Naive B cell (primary cell): ENCODE measurements at places on chromosomes 2 and 18.

- no peak for DNase-seq
Observed at GRCh38 chr2:188787658-188788240, 186.4 kb upstream of the COL3A1 start.

- no peak for DNase-seq
Observed at GRCh38 chr2:231928481-231928880, 2.3 kb upstream of the NPPC start.

GRCh38 chr18:71001597-71001996, 712.8 kb downstream of the SOCS6 start:
- DNase-seq = no peak

DNA sequence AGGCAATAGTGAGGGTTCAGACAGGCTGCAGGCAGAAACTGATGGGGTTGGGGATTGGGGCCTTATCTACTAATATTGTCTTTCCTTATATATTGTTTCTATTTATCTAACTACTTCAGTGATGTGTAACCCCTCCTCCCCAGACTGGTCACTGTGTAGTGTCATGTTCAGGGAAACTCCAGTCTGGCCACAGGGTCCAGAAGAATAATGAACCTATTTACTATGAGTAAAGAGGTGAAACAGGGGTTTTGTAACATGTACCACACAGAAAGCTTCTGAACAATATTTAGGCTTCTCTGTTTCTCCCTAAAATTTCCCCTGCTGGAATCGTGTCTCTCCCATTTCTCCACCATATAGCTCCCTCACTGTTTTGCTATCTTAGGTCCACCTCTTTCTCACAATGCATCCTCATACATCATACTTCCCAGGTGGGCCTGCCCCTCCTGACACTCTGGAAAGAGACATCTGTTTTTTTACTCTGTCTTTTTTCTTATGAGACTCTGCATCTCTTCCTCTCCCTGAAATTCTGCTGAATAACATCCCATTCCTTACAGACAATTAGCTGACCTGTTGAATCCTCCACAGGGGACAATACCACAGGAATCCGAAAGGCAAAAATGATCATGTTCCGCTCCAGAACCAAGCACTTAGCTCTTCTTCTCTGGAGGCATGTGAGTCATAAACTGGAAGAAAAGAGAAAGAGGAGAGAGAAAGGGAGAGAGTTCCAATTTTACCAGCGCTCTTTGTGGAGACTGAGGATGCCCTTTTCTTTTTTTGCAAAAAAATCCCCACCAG, 154.8 kb downstream of the ZEB2 start:
- no peak for DNase-seq

DNA sequence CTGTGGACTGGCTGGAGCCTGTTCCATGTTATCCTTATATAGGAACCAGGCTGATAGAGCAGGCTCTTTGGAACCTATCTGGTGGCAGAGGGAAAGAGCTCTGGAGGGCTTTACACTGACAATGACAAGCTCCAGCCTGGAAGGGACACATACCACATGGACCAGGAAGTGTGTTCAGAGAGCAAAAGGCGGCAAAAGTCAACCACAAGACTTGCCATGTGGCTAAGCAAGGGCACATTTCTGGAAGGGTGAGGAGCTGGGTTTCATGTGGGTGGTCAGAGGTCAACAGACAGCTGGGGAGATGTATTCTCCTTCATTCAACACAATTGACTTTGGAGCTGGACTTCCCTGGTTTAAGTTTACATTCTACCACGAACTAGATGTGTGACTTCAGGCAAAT, 325.2 kb downstream of the DYSF start:
- DNase-seq = no peak

DNA sequence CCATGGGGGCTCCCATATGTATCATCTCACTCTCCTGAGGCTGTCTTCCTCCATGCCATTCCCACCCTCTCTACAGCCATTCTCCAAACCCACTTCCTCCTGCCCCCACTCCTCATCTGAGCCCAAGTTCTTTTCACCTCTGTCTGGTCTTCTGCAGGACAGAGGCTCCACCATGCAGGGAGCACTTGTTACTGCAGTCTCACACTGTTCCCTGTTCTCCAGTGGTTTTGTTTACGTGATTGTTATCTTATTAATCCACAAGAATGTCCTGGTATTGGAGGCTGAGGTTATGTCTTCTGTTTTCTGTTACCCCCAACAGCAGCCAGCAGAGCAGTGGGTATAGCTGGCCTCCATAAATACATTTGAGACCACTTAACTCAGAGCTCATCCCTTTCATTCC, 51.4 kb downstream of the PAX8 start:
- no peak for DNase-seq

DNA sequence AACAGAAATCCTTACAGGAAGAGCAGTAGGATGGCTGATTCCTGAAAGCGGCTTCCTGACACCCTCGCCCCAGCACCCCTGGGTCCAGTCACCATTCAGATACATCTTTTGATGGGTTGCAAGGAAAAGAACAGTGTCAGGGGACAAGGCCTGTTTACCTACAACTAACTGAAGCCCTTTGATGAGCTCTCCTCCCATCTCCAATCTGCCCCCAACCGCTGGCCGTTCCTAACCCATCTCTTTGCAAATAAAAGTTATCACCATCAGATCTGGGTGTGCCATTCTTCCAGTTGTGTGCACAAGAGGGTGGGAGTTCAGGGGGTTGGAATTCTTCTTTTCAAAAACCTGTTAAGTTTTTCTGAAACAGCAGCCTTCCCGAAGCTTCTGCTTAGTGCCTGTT, 48.9 kb downstream of the ARL4C start:
- no peak for DNase-seq

DNA sequence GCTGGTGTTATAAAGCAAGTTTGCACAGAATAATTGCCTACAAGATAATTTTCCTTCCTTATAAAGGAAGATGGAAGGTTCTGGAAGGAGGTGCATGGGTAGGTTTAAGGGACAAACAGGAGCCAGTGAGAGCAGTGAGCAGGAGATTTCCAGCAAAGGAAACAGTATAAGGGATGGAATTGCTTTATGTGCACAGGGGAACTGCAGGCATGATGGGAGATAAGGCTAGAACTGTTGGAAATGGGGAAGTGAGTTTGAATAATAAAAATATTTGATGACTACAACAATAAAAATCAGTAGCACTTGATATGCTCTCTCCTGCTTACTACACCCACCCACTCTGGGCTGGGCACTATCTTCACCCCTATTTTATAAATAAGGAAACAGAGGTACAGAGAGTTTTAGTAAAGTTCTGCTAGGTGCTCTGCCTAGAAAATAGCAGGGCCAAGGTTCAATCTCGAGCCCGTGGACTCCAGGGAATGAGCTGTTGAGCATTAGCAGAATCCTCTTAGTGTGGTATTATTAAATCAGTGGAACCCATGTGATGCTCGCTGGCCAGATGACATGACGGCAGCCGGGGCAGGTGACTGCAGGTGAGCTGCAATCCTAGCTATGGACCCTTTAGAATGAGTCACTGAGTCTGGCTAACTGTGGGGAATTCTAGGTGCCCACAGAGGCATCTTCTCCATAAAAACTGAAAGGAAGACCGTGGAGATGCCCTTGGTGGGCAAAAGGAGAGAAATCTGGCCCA, 302.5 kb downstream of the PIEZO2 start:
- no peak for DNase-seq

GRCh38 chr18:77143196-77143595, 10.6 kb upstream of the MBP start:
- no peak for DNase-seq

DNA sequence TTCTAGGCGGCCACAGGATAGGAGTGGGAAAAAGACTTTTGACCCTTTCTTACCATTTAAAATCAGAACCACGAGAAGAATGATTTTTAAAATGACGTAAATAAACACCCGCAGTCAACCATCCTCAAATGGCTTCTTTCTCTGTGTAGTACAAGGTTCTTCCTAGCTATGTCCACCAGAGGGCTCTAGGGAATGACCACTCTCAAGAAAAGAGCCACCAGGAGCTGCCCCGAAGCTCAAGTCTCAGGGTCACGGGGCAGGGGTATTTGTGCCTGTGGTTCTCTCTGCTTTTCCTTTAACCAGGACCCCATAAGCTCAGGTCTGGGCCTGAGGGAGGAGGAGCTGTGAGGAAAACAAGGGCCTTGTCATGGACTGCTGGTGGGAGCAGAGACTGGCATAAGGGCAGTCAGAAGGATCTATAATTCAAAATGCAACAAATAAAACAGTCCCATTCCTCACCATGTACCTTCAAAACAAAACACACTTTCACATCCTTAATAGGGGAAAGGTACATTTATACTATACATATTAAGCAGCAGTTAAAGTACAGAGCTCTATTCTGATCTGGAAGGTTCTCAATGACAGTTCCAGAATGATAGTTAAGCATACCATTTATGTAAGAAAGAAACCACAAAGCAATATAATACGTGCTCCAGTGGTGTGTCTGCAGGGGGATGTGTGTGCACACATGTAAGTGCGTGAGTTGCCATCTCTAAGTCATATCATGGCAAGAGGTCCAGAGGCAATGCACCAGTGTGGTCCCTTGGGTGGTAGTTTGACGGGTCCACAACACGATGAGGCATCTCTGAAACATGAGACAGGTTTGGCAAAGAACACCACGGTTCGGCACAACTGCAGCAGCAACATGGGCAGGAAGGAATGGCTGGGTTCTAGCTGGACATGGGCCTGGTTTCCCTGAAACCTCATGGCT, 18.6 kb downstream of the LYPD1 start:
- no peak for DNase-seq

DNA sequence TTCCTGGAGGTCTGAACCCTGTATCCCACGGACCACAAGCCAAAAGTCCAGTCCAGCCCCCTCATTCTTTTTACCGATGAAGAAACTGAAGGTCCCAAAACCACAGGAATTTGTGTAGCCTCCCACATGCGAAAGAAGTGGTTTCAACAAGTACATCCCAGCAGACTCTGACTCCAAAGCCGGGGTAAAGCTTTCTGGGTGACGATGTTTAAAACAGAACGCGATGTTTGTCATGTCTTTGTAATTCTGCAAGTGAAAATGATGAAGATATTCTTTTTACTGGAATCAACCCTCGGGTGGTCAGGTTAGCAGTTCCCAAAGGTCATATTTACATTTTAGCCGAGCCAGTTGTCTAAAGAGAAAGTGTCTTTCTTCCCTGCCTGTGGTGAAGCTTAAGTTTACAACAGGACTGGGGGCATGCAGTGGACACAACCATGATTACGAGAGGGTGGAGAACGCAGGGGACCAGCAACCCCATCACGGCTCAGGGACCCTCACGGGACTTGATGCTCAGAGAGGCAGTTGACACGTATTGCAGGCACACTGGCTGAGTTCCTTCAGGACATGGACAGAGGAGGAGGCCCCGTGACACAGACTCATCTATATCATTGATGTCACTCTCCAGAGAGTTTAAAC, 17.8 kb upstream of the TMEM131 start:
- DNase-seq = no peak

DNA sequence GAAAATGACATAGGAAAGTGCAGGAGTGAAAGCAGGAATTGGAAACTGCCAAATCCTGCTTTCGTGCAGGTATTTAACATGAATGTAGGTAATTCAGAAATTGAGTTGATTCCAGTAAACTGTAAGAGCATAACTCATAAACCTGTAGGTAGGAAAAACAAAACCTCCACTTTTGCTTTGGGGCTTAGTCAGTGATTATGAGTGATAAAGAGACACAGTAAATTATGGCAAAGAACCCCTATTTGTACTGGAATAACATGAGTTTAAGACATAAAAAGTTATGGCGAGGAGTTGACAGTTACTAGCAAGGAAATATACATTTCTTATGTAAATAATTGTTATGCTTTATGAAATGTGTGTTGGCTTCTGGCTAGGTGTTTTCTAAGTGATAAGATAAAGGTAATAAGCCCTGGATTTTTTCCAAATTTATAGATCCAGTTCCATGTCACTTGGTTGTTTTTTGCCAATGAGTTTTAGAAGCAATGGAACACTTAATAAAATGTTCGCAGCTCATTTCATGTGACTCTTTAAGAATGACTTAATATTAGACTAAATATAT, 17.3 kb downstream of the MAP3K20 start:
- no peak for DNase-seq

DNA sequence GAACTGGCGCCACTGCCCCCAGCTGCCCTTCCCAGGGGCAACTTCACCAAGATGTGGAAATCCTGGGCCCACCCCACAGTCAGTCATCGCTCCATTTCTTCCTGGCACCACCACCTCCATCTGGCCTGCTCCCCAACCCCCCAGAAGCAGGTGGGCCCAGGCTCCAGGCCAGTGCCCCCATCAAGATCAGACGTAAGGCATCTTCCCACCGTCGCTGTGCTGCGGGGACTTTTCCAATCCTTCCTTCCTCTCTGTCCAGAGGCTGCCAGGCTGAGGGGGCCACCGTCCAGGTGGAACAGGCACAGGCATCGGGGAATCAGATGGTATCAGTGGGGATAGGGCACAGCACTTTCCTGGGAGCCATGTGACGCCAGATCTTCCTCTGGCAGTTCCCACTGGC, 8.1 kb downstream of the PRLH start:
- no peak for DNase-seq

- DNase-seq = no peak
Observed at GRCh38 chr18:23690505-23691068, 1.3 kb downstream of the LAMA3 start.

DNA sequence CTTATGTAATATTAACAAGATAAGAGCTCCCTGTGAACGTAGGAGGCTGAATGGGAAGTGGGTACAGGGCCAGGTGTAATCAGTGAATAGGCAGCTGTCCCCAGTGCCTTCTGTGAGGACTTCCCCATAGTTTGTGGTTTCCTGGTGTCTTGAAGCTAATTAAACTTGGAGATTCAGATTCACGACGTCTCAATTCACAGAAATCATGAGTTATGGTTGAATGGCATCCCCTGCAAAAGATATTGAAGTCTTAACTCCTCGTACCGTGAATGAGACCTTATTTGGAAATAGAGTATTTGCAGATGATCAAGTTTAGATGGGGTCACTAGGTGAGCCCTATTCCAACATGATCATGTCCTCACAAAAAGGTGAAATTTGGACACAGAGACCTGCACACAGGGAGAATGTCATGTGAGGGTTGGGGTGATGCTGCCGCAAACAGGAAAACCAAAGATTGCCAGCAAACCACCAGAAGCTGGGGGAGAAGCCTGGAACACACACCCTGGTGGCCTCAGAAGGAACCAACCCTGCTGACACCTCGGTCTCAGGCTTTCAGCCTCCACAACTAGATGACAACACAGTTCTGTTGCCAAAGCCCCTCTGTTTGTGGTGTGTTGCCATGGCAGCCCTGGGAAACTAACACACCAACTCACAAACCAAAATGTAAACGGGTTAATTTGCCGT, 13.2 kb downstream of the ARL4C start:
- DNase-seq = peak; percentile 85

DNA sequence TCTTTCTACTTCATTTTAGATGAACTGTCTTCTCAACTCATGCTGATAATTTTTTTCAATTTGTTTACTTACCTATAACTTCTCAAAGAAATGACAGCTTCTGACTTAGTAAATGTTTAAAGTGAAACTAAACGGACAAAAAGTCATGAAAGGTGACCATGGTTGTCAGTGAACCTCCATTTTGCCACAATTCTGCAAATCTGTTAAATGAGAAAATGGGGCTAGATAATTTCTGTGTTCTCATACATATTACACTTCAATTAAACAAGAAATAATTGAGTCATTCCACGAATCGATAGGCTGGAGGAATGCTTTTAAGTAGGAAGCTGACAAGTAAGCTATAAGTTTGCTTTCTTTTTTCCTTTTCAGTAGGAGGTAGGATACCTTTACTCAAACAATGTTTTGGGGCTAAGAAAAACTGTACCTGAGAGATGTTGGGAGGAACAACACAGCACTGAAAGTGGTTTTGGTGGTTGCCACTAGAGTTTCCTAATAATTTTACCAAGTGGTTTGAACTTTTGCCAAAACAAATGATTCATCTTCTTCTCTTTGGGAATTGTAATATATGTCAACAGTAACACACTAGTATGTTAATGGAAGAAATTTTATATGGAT, 17.1 kb downstream of the DYNAP start:
- no peak for DNase-seq
